ENCODE measurements at places on chromosomes 5 and 9.

DNA sequence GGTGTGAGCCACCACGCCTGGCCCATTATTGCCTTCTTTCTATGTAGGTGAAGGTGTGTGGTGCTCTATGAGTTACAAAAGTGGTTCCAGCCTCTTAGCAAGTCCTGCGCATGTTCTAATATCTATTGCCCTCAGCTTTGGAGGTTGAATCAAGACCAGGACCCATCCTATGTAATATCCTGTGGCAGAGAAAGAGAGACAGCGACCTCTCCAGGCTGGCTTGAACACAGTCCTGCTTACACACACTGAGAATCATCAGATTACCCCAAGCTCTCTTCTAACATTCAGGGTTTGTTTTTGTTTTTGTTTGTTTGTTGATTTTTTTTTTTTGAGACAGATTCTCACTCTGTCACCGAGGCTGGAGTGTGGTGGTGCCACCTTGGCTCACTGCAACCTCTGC lies 94.7 kb upstream of the OSMR start:
- H3K4me1 ChIP-seq: no peaks in the 10 kb centered on the region
- H3K4me3 ChIP-seq: no peak overlapping the region
- no peaks in the 10 kb centered on the region for H3K27me3 ChIP-seq
- DNase-seq: no peak
- no peak overlapping the region for H3K27ac ChIP-seq

GRCh38 chr9:4796530-4796929 lies 3.8 kb downstream of the RCL1 start:
- H3K4me3 ChIP-seq: no peak overlapping the region
- no peak for DNase-seq

DNA sequence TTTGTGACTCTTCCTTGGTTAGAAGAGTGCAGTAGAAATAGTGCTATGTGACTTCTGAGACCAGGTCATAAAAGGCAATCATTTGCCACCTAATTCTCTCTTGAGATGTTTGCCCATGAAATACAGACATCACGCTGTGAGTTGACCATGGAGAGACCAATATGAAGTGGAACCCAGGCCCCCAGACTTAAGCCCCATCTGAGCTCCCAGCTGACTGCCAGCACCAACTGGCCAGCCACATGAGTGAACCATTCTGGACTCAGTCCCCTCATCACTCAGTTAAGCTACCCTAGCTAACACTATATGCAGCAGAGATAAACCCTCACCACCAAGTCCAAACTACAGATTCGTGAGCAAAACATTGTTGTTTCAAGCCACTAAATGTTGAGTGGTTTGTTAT lies 60.7 kb upstream of the NIPBL start:
- H3K36me3 ChIP-seq: no peaks in the 10 kb centered on the region
- no peak for DNase-seq
- H3K4me1 ChIP-seq: no peaks in the 10 kb centered on the region

DNA sequence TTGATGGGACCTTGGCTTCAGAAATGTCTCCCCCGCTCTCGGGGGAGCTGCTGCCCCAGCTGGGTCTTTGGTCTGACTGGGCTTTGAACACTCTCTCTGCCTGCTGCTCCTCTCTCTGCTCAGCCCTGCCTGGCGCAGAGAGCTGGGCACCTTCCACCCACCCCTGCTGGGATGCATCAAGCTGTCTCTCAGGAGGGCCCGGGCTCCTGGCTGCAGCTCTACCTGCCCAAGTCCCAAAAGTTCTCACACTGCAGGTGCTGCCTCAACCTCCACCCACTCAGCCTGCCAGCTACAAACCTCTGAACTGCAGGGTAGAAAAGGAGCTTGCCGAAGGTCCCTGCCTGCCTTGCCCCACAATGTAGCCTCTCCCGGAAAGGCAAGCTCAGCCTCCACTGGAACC lies 36.7 kb downstream of the IRX2 start:
- no peak overlapping the region for H3K4me3 ChIP-seq
- no peak overlapping the region for H3K27ac ChIP-seq
- no peaks in the 10 kb centered on the region for H3K36me3 ChIP-seq
- no peaks in the 10 kb centered on the region for H3K4me1 ChIP-seq
- no peak for DNase-seq

DNA sequence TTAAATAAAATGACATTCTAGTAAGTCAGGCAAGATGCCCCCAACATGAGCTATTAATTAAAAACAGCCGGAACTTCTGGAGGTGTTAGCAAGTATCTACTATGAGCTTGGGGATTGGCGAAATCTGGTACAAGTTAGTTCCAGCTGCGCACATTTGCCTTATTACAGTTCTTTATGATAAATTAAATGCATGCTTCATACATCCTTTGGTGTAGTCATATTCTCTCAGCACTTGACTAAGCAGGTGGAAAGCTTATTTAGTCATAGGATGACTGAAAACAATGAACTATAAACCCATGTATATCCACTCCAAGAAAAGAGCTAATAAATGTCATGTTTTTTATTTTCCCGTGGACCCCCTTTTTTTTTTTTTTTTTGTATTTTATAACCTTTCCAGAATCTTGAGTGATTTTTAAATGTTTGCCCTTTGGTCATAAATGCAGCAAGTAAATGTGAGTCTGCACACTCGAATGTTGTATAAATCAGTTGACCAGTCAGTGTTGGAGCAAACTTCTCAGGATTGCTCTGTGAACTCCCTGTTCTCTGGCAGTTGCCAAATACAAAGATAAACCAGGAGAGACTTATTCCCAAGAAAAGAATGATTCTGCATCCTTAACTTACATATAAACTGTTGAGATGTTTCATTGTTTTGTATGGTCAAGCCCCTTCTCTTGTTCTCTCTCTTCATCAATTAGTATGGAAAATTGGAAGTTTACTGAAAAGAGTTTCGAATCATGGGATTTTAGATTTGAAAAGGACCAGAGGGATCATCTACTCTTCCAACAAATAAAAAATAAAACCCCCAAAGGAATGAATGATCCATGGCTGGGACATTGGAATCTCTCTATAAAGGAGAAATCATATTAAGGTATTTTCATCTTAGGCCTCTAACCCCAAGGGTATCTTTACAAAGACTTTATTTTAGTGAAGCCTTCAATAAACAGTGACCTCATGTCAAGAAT lies 38.3 kb downstream of the PIK3R1 start:
- peaks cover 6% of the 10 kb centered on the region for H3K36me3 ChIP-seq
- peaks cover 98% of the 10 kb centered on the region for H3K4me1 ChIP-seq

DNA sequence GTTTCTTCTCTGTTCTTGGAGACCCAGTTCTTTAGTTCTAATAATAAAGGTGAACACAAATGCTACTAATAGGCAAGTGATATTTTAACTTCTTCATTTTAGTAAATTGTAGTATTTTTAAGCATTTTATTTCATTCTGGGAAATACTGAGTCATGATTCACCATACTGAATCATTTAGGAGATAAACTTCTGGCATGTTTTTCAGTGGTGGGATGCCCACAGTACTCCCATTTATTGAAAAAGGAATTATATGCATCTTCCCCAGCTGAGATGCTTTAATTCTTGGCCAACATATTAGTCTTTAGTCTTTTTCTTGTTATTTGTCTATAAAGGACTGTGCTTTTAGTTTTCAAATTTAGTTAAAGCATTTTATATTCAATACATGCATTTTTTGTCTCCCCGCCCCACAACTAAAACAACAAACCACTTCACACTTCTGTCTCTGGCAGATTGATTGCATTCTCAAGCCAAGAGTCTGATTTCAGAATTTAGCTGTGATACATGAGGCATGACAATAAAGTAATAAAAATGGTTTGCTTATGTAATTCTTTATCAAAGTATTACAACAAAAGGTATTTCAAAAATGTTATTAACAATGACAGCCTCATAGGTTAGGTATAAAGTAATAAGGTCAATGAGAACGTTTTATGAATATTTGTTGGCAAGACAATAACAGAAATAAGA lies 125.2 kb upstream of the CDH18 start:
- no peak overlapping the region for H3K27ac ChIP-seq
- H3K4me1 ChIP-seq: no peaks in the 10 kb centered on the region
- no peaks in the 10 kb centered on the region for H3K27me3 ChIP-seq
- no peak overlapping the region for H3K4me3 ChIP-seq

GRCh38 chr5:117102591-117102990 lies 528.0 kb upstream of the SEMA6A start:
- no peaks in the 10 kb centered on the region for H3K36me3 ChIP-seq
- no peaks in the 10 kb centered on the region for H3K27me3 ChIP-seq
- H3K27ac ChIP-seq: no peak overlapping the region
- DNase-seq: no peak

DNA sequence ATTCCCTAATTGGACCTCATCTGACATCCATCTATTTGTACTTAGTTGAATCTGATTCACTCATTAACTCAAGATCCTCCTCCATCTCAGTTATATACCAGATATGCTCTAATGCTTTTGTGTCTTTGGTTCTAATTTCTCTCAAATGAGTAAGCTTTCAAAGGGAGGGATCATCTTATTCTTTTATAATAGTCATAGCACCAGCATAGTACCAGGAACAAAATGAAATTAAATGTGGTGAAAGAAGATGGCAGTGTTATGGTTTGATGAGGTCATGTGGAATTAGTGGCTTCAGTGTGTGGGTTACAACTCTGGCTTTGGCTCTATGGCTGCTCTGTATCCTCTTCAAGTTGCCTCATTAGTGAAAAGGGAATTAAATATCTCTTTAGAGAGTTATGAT lies 32.5 kb upstream of the ZNF366 start:
- no peaks in the 10 kb centered on the region for H3K27me3 ChIP-seq
- H3K4me3 ChIP-seq: no peak overlapping the region
- no peak overlapping the region for H3K27ac ChIP-seq

- no peaks in the 10 kb centered on the region for H3K27me3 ChIP-seq
- no peak overlapping the region for H3K27ac ChIP-seq
- peaks cover 55% of the 10 kb centered on the region for H3K36me3 ChIP-seq
- DNase-seq: no peak
- H3K4me1 ChIP-seq: no peaks in the 10 kb centered on the region
Measured at GRCh38 chr5:55360190-55360589, 52.4 kb downstream of the MTREX start.

DNA sequence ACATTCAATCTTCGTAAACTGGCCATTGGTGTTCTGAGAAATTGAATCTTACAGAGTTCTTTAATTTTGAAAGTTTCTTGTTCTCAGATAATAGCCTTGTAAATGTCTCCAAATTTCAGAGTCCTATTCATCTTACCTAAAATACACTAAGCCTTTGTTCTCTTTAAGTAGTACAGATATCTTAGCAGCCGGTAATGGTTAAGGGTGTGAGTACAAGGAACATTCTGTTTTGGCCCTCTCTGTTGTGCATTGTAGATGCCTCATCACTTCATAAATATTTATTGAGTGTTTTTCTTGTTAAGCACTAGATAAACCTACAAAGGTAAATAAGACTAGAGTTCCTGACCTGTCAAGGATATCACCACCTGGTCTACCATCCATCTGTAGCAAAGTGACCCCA lies 35.2 kb downstream of the ZCCHC7 start:
- no peaks in the 10 kb centered on the region for H3K4me1 ChIP-seq
- H3K4me3 ChIP-seq: no peak overlapping the region
- no peak overlapping the region for H3K27ac ChIP-seq

DNA sequence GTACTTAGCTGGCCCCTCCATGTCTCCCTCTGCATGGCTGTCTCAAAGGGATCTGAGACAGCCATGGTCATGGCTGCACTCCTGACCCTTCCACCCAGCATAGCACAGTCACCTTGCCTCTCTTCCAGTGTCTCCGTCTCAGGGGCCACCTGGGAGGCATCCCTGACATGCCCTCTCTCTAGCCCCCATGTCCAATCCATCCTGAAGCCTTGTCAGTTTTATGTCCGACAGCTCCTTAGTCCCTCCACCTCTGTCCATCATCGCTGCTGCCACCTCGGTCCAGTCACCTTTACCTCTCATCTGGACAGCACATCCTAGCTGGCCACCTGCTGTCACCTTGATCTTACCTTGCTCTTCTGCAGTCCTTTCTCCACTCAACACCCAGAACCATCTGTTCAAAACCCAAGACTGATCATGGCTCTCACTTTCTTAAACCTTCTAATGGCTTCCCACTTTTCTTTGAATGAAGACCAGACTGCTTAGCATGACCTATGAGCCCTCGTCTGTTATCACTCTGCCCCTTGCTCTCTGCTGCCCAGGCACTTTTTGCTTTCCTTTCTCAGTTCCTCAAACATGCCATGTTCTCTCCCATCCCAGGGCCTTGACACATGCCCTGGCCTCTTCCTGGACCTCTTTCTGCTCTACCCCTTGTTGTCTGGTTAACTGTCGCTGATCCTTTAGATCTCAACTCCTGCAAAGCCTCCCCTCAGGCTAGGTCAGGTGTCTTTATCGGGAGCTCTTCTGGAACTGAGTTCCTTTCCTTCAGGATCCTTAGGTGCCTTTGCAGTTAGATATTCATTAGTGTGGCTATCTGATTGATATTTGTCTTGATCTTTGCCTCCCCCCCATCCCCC lies 181.8 kb upstream of the PITX1 start:
- H3K36me3 ChIP-seq: no peaks in the 10 kb centered on the region
- no peaks in the 10 kb centered on the region for H3K4me1 ChIP-seq
- no peak overlapping the region for H3K4me3 ChIP-seq
- H3K27ac ChIP-seq: no peak overlapping the region
- peak; percentile 28 for DNase-seq

DNA sequence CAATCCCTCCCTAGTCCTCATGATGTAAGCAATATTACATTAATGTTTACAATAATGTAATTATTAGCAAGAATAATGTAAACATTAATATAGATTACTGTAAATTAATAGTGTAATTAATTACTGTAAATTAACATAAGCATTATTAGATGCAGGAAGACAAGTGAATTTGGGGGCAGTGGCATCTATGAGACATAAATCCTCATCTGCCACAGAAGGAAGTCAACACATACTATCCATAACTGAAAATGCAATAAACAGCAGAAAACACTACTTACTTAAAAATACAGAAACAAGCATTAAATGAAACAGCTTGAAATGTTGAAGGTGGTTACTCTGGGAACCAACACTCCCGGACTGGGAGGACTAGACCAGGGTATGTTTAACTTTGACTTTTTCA lies 685 bp upstream of the NIPSNAP3A start:
- H3K4me3 ChIP-seq: peak overlapping the region; percentile 80
- H3K4me1 ChIP-seq: peaks cover 22% of the 10 kb centered on the region
- peaks cover 11% of the 10 kb centered on the region for H3K36me3 ChIP-seq

- H3K36me3 ChIP-seq: no peaks in the 10 kb centered on the region
- no peak for DNase-seq
- H3K4me3 ChIP-seq: no peak overlapping the region
- no peaks in the 10 kb centered on the region for H3K27me3 ChIP-seq
- no peak overlapping the region for H3K27ac ChIP-seq
- no peaks in the 10 kb centered on the region for H3K4me1 ChIP-seq
Measured at GRCh38 chr5:103923616-103924168, 361.1 kb upstream of the NUDT12 start.

- no peak for DNase-seq
- peaks cover 19% of the 10 kb centered on the region for H3K4me1 ChIP-seq
- H3K4me3 ChIP-seq: no peak overlapping the region
- peaks cover 7% of the 10 kb centered on the region for H3K27me3 ChIP-seq
Measured at GRCh38 chr5:179261301-179262125, 83.7 kb downstream of the ADAMTS2 start.

Data from lower lobe of right lung (tissue), 2 donors.